GM12878 (cell line): ENCODE measurements at places on chromosomes 7 and 10. TPM values are rescaled to one million over a fixed set of nuclear protein-coding genes. Genes with fewer than 3 reads are reported as not detected.

Gene PDE6C
- not detected in 2 replicates for total RNA-seq

Gene SYCE1
- total RNA-seq: not detected in 2 replicates

Gene IFIT1B
- not detected in 2 replicates for total RNA-seq

Gene FAM131B
- total RNA-seq: 0.05 and 0.13 TPM in 2 replicates

GRCh38 chr10:101712997-101713396 is 18.0 kb upstream of the FBXW4 start:
- H3K4me3 ChIP-seq: no peak overlapping the region
- no peaks in the 10 kb centered on the region for H3K4me1 ChIP-seq
- no peak for DNase-seq
- H3K36me3 ChIP-seq: no peaks in the 10 kb centered on the region

DNA sequence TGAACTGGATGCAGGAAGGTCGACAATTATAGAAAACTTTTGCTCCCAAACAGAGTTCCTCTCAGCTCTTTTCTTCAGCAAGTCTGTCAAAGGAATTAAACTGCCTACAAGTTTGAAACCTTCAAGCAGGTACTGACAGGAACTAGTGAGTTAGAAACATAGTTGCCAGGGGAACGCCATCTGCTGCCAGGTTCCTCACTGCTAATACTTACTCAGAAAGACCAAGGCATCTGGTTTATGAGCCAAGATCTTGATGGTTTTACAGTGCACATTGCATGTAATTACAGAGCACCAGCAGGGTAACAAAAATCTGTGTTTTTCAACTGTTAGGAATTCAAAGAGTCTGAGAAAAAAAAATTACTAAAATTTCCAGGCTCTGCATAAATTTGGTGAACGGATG is 300.0 kb upstream of the NRG3 start:
- H3K4me3 ChIP-seq: no peak overlapping the region
- no peaks in the 10 kb centered on the region for H3K27me3 ChIP-seq
- no peaks in the 10 kb centered on the region for H3K4me1 ChIP-seq
- no peak for DNase-seq

- no peaks in the 10 kb centered on the region for H3K4me1 ChIP-seq
- no peaks in the 10 kb centered on the region for H3K36me3 ChIP-seq
- no peak for DNase-seq
Observed at GRCh38 chr10:123027861-123028260, 19.1 kb downstream of the ACADSB start.

DNA sequence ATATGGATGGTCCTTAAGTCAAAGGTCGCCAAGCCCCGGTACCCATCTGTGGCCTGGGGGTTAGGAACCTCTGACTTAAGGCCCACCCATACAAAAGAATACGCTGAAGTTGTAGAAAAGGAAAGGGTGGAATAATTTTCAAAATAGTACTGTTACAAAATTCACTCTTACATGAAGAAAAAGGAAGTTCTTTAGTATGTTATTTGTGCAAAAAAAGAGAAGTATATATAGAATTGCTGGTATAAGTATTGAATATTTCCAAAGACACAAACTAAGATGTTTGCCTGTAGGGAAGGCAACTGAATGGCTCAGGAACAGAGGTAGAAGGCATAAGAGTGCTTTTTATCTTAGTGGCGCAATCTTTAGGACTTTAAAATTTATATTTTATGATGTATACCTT is 78.7 kb downstream of the PRLHR start:
- no peak overlapping the region for H3K4me3 ChIP-seq
- H3K27ac ChIP-seq: no peak overlapping the region
- no peaks in the 10 kb centered on the region for H3K4me1 ChIP-seq
- no peaks in the 10 kb centered on the region for H3K27me3 ChIP-seq

- no peaks in the 10 kb centered on the region for H3K27me3 ChIP-seq
- no peak overlapping the region for H3K27ac ChIP-seq
- no peaks in the 10 kb centered on the region for H3K4me1 ChIP-seq
- H3K36me3 ChIP-seq: no peaks in the 10 kb centered on the region
- DNase-seq: no peak
Observed at GRCh38 chr7:22292531-22292930, 64.4 kb downstream of the RAPGEF5 start.
